ENCODE measurements at places on chromosomes 5 and 9.

DNA sequence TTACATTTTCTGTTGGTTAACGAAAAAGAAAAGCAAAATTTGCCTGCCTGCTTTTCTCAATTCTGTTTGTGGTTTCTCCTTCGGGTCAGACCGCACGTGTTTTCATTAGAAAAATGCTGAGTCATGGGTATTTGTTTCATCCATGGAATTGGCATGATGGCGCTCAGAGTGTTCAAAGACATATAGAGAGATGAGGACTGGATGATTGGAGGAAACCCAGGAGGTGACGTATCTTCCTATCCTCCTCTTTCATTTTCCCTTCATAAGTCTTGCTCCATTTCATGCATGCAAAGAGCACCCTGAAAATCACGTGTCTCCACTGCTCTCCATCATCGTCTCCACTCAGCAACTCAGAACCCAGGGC, 353.8 kb upstream of the WWC1 start:
- DNase-seq = peak; percentile 8

DNA sequence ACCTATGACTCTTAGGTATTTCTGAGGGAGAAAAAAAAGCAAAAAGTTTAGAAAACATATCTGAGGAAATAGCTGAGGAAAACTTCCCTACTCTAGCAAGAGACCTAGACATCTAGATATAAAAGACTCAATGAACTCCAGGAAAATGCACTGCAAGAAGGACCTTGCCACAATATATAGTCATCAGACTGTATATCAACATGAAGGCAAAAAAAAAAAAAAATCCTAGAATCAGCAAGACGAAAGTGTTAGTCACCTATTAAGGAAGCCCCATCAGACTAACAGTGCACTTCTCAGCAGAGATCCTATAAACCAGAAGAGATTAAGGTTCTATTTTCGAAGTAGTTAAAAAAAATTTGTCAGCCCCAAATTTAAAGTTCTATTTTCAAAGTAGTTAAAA, 166.2 kb downstream of the TMEM38B start:
- DNase-seq = peak; percentile 43

GRCh38 chr5:80754900-80755299, 100.1 kb upstream of the DHFR start:
- DNase-seq = peak; percentile 35

GRCh38 chr5:137086342-137086741, 412.8 kb downstream of the SPOCK1 start:
- DNase-seq = no peak

- no peak for DNase-seq
Measured at GRCh38 chr5:65512170-65512937, 30.6 kb upstream of the ADAMTS6 start.
